ENCODE measurements at places on chromosomes 3 and 15. TPM values are rescaled to one million over a fixed set of nuclear protein-coding genes. Genes with fewer than 3 reads are reported as not detected.

DNA sequence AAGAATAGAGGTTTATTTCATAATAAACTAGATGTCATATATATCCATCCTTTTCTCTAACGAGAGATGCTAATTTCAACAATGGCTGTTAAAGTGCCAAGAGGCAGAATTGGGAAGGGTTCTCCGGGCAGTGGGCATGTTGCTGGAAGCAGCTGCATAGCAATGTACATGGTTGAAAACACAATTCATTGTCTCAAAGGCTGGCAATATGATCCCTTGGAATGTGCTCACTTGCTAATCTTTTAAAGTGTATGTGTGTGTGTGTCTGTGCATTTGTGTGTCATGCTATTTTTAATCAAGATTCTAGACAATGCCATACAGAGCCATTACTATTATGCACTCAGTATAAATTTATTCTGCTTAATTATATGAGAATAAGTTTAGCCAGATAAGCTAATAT, 1020.3 kb downstream of the NAALADL2 start:
- DNase-seq = no peak
- H3K27me3 ChIP-seq = no peaks in the 10 kb centered on the region
- no peak overlapping the region for H3K27ac ChIP-seq
- no peaks in the 10 kb centered on the region for H3K36me3 ChIP-seq

DNA sequence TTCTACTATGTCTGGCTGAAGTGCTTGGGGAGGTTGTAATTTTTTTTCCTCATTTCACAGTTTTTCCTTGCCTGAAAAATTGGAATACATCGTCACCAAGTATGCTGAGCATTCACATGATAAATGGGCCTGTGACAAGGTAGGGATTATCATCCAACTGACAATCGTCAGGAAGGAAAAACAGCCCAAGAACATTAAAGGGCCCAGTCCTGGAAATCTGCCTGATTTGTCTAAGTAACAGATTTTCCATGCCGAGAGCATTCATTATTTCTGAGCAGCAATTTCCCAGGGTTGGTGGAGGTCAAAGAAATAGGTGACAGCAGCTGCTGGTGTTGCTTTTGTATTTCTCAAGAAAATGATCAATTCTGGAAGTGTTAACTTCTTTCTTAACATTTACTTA, 226.0 kb upstream of the CHRM5 start:
- H3K27me3 ChIP-seq = no peaks in the 10 kb centered on the region
- no peak for DNase-seq
- H3K27ac ChIP-seq = no peak overlapping the region
- H3K4me3 ChIP-seq = no peak overlapping the region
- H3K4me1 ChIP-seq = no peaks in the 10 kb centered on the region

GRCh38 chr15:41967506-41968206, 4.7 kb downstream of the EHD4 start:
- no peaks in the 10 kb centered on the region for H3K4me1 ChIP-seq
- no peak for DNase-seq
- peak overlapping the region; percentile 66 for H3K27ac ChIP-seq
- no peaks in the 10 kb centered on the region for H3K36me3 ChIP-seq
- H3K27me3 ChIP-seq = no peaks in the 10 kb centered on the region

- peak overlapping the region; percentile 71 for H3K27ac ChIP-seq
- DNase-seq = no peak
- H3K27me3 ChIP-seq = no peaks in the 10 kb centered on the region
- no peak overlapping the region for H3K4me3 ChIP-seq
- peaks cover 6% of the 10 kb centered on the region for H3K4me1 ChIP-seq
- no peaks in the 10 kb centered on the region for H3K36me3 ChIP-seq
These were observed 27.6 kb downstream of the TBC1D2B start for GRCh38 chr15:78049691-78050440.

- no peaks in the 10 kb centered on the region for H3K27me3 ChIP-seq
These were observed 366.6 kb downstream of the AGBL1 start for GRCh38 chr15:86446253-86446640.

GRCh38 chr15:65028338-65028737, 1.1 kb downstream of the MTFMT start:
- no peaks in the 10 kb centered on the region for H3K4me1 ChIP-seq
- no peaks in the 10 kb centered on the region for H3K36me3 ChIP-seq
- no peak overlapping the region for H3K27ac ChIP-seq
- no peaks in the 10 kb centered on the region for H3K27me3 ChIP-seq
- no peak for DNase-seq

GRCh38 chr3:139751789-139752188, 74.0 kb upstream of the NMNAT3 start:
- H3K4me3 ChIP-seq = no peak overlapping the region
- H3K36me3 ChIP-seq = no peaks in the 10 kb centered on the region
- H3K27ac ChIP-seq = no peak overlapping the region
- no peaks in the 10 kb centered on the region for H3K27me3 ChIP-seq

GRCh38 chr3:104669083-104669482, 697.6 kb upstream of the ALCAM start:
- DNase-seq = no peak
- H3K27me3 ChIP-seq = no peaks in the 10 kb centered on the region
- H3K36me3 ChIP-seq = no peaks in the 10 kb centered on the region
- no peaks in the 10 kb centered on the region for H3K4me1 ChIP-seq
- H3K27ac ChIP-seq = no peak overlapping the region

GRCh38 chr3:37862219-37862902, 681 bp downstream of the CTDSPL start:
- H3K4me3 ChIP-seq = peak overlapping the region; percentile 53
- peak overlapping the region; percentile 82 for H3K27ac ChIP-seq
- peaks cover 7% of the 10 kb centered on the region for H3K4me1 ChIP-seq

DNA sequence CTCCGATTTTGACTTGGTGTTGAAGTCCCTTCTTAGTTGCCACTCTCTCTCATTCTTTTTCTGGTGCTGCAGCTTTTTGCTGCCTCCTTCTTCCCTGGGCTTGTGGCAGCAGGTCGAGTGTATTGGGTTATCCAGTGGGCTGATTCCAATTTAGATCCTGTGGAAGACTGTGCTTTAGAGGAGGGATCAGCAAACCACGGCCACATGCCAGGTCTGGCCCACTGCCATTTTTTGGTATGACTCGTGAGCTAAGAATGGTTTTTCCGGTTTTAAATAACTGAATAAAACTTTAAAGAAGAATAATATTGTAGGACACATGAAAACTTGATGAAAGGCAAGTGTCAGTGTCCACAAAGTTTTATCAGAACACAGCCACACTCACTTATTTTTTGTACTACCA, 330.5 kb downstream of the ROBO2 start:
- no peaks in the 10 kb centered on the region for H3K4me1 ChIP-seq
- H3K4me3 ChIP-seq = no peak overlapping the region
- no peaks in the 10 kb centered on the region for H3K27me3 ChIP-seq
- DNase-seq = peak; percentile 16
- H3K36me3 ChIP-seq = no peaks in the 10 kb centered on the region

The FAM107A gene
- total RNA-seq = 140 TPM

The GPR87 gene
- not detected for total RNA-seq
